T-helper 1 cell (primary cell): ENCODE measurements at places on chromosomes 1 and 21.

- no peak for DNase-seq
Observed at GRCh38 chr1:11529330-11529729, 50.4 kb downstream of the DISP3 start.

GRCh38 chr1:56032096-56032676 lies 547.2 kb downstream of the PLPP3 start:
- no peak for DNase-seq

- DNase-seq, result no peak
Observed at GRCh38 chr21:30582870-30583269, 7.3 kb downstream of the KRTAP22-2 start.

DNA sequence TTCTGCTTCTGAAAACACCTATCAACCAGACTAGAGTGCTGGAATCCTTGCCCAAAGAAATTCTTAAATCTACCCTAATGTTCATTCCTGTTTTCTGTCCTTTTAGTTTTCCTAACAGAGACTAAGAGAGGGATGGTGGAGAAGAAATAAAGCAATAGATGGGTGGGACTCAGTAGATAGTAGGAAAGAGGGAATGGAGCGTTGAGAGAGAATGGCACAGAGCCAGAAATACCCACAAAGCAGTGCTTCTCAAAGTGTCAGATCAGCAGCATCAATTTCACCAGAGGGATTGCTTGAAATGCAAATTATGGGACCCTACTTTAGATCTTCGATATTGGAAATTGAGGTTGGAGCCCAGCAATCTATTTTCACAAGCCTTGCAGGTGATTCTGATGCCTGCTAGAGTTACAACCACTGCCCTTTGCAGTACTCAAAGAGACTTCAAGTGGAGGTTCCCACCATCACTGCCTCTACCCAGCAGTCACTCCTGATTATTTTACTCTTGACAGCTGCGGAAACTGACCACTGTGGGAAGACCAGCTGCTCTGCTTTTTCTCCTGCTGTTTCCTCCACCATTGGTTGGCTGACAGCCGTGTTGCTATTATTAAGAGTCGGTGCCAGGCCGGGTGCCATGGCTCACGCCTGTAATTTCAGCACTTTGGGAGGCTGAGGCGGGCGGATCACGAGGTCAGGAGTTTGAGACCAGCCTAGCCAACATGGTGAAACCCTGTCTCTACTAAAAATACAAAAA lies 11.4 kb upstream of the PRPF3 start:
- DNase-seq, result no peak

DNA sequence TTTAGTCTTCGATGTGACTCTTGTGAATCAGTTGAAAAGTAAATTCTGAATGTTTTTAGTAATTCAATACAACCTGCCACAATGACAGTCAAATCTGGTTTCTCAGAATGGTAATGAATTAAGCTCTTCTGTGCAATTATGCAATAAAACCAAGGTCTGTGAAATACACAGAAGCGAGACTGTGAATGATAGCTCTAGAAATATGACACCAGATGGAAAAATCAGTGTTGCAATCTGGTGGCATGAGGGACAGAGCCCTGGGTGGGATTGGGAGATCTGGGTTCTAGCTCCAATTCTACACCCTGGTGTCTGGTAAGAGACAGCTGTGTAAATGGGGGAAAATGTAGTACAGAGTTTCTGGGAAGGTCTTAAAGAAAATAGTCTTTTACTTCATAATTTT lies 586.4 kb upstream of the ZRANB2 start:
- DNase-seq, result no peak

DNA sequence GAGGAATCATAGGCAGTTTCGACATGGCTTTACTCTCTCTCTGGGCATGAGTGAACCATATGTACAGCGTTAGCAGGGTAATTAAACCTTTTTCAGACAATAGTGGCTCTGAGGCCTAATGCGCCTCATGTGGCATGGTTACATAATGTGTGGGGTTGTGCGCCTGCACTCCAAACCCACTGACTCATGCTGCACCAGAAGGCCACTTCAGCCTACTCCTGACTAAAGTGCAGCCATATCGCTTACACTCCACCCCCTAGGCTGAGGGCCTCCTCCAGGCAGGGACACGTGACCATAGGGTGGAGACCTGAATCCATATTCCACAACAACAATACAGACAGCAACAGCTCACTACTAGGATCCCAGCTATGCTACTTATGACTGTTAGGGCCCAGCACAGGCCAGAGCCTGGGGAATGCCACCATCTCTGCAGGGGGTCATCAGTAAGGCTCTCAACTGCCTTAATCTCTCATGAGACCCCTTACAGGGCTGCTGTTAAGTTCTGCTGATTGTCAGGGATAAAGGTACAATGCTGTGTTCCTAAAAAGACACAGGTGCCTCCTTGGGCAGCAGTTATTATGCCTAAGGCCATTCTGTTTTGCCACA lies 13.4 kb upstream of the ODF2L start:
- no peak for DNase-seq

DNA sequence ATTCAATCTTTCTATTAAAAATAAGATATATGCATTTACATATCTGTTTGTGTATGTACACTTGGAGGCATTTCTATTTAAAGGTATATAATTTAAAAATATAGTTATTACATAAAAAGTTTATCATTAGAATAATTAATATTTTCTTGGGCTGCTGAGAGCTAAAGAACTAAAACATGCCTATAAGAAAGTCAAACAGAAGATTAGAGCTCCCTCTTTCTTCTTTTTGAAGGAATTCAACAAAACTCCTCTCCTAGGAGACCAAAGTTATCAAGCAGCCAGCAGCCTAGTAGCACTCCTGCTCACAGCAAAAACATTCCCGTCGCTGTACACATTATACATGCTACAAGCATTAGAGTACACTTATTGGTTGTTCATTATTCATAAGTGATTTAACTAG lies 216.4 kb downstream of the VAV3 start:
- DNase-seq, result no peak

DNA sequence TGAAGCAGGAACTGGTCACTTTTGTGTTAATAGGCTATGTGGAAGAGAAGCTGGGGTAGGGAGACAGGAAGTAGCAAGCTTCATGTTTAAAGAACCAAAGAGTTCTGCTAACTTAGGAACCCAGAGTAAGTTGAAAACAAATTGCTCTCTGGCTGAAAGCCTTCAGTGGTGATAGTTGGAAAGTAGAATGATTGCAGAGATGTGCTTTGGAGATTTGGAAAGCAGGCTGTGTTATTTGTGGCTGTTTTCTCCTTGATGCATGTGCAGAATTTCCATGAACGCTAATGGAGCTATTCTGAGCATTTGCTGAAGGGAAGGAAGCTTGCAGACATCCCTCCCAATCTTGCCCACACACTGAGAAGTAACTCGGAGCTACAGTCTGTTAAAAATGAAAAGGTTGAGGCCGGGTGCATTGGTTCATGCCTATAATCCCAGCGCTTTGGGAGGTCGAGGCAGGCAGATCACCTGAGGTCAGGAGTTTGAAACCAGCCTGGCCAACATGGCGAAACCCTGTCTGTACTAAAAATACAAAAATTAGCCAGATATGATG lies 45.7 kb downstream of the TCEANC2 start:
- no peak for DNase-seq

DNA sequence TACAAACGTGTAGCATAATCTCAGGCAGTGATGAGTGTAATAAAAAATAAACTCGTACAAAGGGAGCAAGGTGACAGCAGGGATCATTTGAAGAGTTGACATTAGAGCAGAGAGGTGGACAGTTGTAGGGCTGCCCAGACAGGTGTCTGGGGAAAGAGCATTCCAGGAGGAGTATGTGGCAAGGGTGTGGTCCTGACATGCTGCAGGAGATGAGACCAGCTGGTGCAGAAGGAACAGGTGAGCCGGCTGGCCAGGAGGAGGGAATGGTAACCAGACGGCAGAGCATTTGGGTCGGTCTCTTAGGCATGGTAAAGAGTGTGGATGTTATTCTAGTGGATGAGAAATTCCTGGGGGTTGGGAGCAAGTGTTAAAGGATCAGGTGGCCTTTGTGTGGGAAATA lies 306.3 kb downstream of the LMX1A start:
- no peak for DNase-seq

GRCh38 chr1:197896301-197896700 lies 6.1 kb upstream of the C1orf53 start:
- DNase-seq, result no peak

GRCh38 chr1:203491664-203492063 lies 2.3 kb upstream of the OPTC start:
- DNase-seq, result no peak

GRCh38 chr21:41506611-41507520 lies 1.1 kb downstream of the TMPRSS2 start:
- no peak for DNase-seq

GRCh38 chr1:3638676-3639075 lies 11.2 kb downstream of the WRAP73 start:
- no peak for DNase-seq
